Renal cortical epithelial cell (primary cell): ENCODE measurements at places on chromosomes 2 and 18. TPM values are rescaled to one million over a fixed set of nuclear protein-coding genes. Genes with fewer than 3 reads are reported as not detected.

DNA sequence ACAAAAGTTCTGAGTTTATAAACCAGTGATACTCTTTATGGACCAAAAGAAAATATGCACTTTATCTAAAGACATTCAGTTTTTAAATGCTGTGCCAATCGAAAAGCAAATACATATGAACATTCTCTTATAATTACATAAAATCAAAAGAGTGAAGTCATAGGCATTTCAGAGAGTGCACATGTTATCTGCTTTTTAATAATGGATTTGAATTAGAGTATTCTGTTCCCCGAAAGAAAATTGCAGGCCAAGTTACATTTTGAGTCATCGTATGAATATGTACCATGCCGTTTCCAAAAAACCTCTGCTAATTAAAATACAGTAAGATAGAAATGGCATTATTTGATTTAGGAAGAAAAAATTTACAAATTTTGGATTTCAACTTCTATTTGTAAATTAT, 565.7 kb downstream of the ZEB2 start:
- DNase-seq, result no peak

DNA sequence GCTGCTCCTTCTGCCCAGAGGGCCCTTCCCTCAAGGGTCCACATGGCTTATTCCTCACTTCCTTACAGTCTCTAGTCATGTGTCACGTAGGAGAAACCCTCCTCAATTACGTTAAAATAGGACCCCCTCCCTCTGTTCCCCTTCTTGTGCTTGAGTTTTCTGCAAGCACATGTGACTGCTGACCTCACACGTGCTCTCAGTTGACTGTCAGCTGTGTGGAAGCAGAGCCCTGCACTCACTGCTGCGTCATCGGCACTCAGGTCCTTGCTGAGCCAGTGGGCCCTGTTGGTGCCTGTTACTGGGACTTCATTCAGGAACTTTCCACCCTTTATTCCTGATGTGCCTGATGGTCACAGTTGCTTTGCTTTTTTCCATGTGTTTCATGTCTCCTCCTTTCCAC, 11.1 kb downstream of the ATG16L1 start:
- DNase-seq, result no peak

GRCh38 chr18:62329691-62330454, 4.8 kb downstream of the TNFRSF11A start:
- peak; percentile 73 for DNase-seq

Gene LYPD6
- 1.6 and 5.6 TPM in 2 replicates for total RNA-seq

Gene REV1
- total RNA-seq, result 23.6 and 54.6 TPM in 2 replicates

GRCh38 chr2:190578158-190579057, 43.9 kb upstream of the NEMP2 start:
- peak; percentile 29 for DNase-seq

DNA sequence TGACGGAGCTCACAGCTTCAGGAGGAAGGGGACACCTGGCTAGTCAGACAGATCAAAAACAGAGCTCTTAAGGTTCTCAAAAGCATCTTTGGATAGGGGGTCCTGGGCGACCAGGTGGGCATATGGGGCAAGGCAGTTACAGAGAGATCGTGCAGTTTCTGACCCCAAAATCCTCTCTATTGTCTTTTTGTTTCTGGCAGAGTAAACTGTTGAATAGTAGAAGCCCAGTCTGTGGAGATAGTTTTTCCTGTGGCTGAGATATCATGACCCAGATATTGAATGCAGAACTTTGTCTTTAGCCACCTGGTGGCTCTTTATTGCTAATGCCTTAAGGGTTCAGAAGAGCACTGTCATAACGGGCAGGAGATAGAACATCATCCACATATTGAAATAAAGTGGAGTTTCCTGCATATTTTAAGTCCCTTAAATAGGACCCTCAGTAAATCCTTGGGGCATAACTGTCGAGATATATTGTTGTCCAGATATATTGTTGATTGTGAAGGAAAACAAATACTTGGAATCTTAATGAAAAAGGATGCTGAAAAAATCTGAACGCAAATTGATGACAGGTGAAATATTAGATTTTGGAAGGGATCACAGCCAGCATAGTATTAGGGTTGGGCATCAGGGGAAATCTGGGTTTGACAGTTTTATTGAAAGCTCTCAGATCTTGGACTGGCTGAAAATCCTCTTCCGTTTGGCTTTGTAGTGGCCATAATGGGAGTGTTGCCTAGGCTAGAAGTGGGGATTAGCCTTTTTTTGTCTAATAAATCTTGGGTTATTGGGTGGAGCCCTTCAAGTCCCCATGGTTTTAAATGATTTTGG, 14.1 kb upstream of the ZDBF2 start:
- DNase-seq, result peak; percentile 10

Gene NT5C1B
- not detected in 2 replicates for total RNA-seq

DNA sequence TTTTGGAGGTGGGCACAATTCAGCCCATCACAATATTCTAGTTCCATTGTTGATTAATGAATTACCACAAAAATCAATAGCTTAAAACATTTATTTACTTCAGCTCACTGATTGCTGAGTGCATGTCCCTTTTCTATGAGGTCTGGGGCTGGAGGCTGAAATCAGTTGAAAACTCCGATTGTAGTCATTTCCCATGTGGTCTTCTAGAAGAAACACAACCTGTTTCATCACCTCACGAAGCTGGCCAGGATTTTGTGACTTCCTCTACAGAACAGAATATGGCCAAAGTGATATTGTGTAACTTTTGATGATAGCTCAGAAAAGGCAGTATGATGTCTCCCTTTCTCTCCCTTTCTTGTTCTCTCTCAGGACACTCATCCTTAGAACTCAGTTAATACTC, 44.1 kb upstream of the CYRIA start:
- no peak for DNase-seq

Gene TET3
- 3.6 and 8.7 TPM in 2 replicates for total RNA-seq

DNA sequence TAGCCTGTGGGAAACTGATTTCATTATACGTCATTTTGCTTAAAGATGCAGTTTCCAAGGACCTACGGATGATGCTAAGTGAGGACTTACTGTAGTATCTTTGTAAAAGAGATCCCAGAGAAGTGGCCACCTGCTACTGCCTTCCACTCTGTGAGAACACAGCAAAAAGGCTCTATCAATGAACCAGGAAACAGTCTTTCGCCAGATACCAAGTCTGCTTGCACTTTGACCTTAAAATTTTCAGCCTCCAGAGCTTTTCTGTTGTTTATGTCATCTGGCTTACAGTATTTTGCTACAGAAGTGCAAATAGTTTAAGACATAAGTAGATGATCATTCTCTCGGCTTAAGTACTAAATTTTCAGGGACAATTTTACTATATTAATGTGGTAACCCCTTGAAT, 847.9 kb upstream of the CHAC2 start:
- DNase-seq, result no peak

GRCh38 chr2:199197448-199197847, 260.3 kb downstream of the SATB2 start:
- DNase-seq, result peak; percentile 49

- no peak for DNase-seq
Observed at GRCh38 chr2:11805920-11806319, 59.5 kb downstream of the LPIN1 start.
